CD4-positive, alpha-beta T cell treated with Interleukin-2 at 100 ng/mL for 4 hours (primary cell): ENCODE measurements at places on chromosomes 2 and 18.

DNA sequence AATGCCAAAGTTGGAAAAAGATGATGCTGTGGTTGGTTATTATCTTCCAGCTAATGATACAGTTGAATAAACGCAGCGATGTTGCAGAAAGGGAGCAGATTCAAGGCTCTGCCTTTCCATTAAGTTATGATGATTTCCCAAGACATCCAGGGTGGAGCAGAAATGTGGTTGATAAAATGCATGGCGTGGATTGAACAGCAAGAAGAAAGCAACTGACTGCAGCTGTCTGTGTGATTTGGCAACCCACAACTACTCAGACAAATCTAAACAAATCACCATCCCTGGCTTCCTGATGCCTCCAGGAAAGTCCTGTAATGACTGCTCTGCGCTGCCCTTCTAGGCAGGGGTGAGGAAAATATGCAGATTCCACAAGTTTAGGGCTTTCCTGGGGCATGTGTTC is 166.3 kb downstream of the NRP2 start:
- DNase-seq: no peak

DNA sequence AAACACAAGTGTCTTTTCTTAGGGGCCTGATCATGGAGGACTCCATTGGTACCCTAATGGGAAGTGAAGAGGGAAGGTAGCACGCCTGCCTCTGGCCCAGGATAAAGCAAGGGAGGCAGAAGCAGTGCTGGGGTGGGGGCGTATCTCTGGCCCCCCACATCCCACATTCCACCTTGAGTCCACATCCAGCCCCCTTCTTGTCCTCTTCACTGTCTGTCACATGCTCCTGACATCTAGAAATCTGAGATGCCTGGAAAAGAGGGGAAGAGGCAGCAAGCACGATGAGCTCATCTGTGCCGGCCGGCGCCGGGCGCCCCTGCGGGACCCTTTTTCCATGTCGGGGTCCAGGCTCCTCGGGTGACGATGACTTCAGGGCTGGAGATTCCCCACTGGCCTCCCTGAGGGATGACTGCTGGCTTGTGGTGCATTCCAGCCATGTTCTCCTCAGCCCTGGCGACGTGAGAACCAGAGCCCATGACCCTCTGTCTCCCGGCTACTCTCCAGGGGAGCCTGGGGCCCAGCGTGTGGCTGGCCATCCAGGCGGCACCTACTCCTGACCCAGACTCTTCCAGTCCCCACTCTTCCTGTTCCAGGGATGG is 277.5 kb downstream of the DYSF start:
- no peak for DNase-seq

GRCh38 chr18:22987547-22988189 is 54.5 kb downstream of the RBBP8 start:
- no peak for DNase-seq

GRCh38 chr2:222284466-222284865 is 14.3 kb downstream of the PAX3 start:
- no peak for DNase-seq

DNA sequence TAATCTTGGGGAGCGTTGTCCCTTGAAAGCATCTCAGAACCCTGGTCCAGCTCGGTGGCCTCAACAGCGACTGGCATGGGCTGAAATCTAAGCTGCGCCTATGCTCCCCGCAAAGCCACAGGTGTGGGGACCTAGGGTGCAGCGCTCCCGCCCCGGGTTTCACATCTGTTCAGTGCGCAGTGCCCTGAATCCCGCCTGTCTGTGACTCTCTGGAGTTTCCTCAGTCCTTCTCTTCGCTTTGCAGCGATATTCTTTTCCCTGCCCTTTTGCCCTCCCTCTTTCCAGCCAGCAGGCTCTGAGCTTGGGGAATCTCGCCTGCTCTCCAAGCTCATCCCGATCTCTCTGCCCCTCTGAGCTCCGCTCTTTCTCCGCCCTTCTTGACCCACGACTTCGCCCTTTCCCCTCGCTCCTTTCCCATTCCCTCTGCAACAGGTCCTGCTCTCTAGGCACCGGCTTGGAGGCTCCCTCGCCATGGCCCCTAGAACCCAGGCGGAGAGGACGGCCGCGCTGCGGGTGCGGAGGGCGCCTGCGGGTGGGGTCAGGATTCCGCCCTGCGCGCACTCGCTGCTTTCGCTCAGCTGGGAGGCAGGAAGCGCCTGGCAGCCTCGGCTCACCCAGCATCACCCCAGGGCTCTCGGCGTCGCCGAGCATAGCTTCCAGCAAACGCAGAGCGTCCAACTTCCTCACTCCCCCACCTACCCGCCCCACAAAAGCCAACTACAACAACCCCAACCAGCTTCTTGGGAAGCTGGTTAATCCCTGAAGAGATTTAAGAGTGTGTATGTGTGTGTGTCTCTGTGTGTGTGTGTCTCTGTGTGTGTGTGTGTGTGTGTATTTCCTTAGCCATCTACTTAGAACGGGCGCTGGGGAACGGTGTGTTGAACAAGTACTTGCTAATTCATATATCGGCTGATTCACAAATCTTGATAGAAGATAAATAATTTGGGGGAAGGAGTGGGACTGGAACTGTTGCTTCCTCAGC is 1.1 kb downstream of the GRP start:
- no peak for DNase-seq

DNA sequence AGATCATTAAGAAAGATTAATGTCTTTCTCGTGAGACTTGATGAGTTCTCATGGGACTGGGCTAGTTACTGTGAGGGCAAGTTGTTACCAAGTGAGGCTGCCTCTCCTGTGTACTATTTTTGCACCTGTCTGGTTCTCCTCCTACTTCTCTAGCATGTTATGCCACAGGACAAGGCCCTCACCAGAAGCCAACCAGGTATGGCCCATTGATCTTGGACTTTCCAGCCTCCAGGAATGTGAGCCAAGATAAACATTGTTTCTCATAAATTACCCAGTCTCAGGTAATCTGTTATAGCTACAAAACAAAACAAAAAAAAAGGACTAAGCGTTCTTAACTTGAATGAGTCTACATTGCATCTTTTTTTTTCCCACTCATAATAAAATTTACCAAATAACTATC is 184.1 kb downstream of the CDH7 start:
- DNase-seq: no peak

GRCh38 chr18:63376538-63376937 is 9.5 kb upstream of the KDSR start:
- no peak for DNase-seq

- no peak for DNase-seq
Measured at GRCh38 chr2:18630941-18631340, 41.6 kb upstream of the NT5C1B start.

DNA sequence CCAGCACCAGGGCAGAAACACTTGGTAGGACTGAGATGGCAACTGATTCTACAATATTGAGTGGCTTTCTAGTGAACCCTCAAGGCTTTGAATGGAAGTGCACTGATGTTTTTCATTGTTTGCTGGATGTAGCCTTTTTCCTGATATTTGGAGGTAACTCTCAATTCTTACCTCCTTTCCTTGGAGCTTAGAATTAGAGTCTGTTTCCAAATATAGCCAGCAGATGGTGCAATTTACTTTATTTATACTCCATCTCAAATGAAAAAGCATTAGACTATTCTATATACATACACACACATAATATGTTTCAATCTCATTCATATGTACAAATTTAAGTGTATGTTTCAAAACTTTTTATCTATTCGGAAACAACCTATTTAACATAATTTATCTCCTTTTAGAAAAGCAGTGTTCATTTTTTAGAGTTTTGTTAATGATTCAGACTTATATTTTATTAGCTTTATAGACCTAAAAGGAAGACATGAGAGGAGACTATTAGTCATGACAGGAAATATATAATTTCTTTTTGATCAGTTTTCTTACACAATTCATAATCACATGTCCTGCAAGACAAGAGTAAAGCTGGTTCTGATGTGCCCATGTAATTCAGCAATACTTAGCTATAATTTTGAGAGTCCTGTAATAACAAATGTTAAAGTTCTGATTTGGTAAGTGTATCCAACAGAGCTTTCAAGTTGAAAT is 124.8 kb downstream of the NUP35 start:
- no peak for DNase-seq

DNA sequence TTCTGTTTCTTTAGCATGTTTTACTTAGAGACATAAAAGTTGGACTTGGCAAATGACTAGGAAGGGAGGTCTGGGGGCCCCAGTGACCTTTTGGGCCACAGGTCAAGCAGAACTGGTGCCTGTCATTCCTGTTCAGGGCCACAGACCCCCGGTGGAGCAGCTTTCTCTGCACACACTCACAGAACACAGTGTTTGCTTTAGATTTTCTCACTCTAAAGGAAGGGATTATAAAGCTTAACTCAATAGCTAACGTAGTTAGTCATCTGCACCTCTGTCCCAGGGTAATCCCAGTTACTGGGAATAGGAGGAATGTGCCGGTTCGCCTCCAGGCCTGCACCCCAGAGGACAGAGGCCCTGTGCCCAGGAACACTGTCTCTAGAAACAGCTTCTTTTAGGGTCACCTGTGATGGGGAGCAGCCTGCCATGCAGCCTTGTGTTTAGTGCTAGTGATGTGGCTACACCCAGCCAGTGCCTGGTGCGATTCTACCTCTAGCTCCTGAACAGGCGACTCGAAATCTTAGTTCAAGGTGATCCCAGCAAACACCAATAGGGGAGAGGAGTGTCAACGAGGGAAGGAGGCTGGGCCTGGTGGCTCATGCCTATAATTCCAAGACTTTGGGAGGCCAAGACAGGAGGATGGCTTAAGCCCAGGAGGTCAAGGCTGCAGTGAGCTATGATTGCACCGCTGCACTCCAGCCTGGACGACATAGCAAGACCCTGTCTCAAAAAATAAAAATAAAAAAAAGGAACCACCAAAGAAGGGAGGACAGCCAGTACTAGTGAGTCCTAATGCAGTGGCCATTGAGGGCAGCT is 11.6 kb downstream of the SPATA3 start:
- no peak for DNase-seq

GRCh38 chr18:11999429-11999828 is 18.1 kb downstream of the IMPA2 start:
- DNase-seq: no peak

DNA sequence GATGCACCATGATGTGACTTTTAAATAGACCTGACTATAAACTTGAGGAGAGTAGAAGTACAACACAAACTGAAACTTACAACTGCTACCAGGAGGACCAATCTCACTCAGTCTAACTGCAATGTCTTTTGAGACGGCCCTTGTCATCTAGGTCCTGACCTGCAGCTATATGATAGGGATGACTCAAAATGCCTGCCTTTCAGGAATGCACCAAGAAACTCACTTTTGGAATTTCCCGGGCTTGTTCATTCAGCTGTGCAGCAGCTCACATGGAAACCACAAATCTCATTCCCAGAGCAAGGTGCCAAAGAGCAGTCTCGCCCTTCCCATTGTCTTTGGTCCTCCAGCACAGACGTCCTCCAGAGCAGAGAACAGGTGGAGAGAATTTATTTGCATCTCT is 113.7 kb downstream of the SPOPL start:
- no peak for DNase-seq

DNA sequence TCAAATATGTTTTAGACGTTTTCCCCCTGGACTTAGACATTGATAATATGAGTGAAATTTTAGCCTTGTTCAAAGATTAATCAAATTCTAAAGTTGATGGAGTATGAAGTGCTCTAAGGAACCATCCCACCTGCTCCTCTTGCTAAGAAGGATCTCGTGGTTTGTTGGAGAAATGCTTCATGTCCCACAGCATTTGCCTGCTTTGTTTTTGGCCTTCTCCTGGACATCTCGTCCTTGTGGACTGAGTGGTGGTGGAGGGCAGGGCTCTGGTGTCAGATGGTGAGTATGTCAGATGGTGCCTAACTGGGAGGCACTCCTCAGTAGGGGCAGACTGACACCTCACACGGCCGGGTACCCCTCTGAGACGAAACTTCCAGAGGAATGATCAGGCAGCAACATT is 39.7 kb upstream of the KCNE4 start:
- DNase-seq: no peak

GRCh38 chr2:158034198-158034866 is 67.3 kb upstream of the UPP2 start:
- peak; percentile 13 for DNase-seq

GRCh38 chr2:160493227-160494028 is at the start of gene RBMS1:
TSS of gene RBMS1 (minus strand) at chr2:160493807. CDS start at chr2:160493363, 444 bp downstream.
- DNase-seq: peak; percentile 49

DNA sequence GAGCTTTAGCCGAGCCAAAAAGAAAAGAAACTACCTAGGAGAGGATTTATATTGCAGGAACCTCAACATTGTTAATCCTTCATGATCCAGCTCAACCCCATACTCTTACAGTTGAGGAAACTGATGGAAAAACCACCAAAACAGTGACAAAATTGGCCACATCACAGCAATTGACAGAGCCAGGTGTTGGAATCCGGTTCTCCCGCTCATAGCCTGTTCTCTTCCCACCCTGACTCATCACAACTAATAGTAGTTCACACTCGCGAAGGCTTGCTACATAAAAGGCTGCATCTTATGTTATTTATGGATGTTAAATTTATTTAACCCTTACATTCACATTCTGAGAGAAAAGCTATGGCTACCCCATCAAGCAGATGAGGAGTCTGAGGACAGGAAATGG is 33.7 kb downstream of the SLC9A4 start:
- no peak for DNase-seq
